ENCODE measurements at places on chromosomes 1 and 21.

GRCh38 chr1:59292562-59292961 lies 4.3 kb upstream of the FGGY start:
- DNase-seq = peak; percentile 63

DNA sequence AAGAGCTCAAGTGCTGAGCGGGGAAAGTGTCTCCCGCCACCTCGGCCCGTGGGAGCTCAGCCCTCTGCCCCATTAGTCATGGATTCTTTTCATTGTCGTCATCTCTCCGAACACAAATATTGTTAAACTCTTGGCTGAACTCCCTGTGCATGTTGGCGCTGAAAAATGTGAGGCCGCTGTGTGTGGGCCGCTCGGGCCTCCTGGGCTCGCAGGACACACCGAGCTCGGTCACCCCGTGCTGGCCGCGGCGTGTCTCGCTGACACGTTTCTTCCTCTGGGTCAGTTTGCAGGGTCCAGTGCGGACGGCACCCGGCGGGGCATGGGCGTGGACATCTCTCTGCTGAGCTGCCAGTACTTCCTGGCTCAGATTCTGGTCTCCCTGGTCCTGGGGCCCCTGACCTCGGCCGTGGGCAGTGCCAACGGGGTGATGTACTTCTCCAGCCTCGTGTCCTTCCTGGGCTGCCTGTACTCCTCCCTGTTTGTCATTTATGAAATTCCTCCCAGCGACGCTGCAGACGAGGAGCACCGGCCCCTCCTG lies 25.6 kb downstream of the SLC45A1 start:
- DNase-seq = peak; percentile 94

DNA sequence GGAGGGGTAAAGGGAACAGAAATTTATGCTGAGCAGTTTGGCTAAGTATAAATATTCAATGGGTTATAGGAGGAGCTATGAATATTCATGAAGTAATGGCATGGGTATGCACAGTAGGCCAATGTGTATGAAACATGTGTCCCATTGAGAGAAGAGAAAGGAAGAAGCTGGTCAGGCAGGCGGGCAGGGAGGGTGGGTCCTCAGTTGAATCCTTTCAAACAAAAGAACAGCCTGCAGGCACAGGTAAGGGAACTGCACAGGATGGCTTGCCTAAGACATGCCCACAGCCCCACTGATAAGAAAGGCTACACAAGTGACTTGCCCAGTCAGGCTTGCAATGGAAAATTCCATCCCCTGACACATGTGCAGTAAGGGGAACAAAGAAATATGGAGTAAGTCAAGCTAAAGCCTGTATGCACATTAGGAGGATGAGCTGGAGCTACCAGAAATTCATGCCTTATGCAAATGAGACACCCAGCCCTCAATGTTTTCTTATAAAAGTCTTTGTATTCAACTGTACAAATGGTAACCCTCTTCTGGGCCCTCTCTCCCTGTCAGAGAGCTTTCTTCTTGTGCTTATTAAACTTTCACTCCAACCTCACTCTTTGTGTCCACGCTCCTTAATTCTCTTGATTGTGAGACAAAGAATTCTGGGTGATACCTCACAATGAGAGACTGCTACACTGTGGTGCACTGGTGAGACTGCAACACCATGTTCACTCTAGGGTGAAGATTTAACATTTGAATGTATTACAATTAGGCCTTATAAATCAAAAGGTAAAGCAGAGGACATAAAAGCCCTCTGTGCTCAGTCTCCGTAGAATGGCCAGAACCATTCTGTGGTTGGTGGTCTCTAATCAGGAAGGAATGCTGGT lies 96.5 kb downstream of the ATP1B1 start:
- no peak for DNase-seq

DNA sequence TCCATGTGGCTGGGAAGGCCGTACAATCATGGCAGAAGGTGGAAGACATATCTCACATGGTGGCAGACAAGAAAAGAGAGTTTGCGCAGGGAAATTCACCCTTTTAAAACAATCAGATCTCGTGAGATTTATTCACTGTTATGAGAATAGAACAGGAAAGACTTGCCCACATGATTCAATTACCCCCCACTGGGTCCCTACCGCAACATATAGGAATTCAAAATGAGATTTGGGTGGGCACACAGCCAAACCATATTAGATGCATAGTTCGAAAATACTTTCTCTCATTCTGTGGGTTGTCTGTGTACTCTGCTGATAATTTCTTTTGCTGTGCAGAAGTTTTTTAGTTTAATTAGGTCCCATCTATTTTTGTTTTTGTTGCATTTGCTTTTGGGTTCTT lies 990.3 kb downstream of the PLA2G4A start:
- peak; percentile 12 for DNase-seq

- no peak for DNase-seq
Measured at GRCh38 chr1:228161362-228161761, 4.2 kb upstream of the IBA57 start.

- no peak for DNase-seq
Measured at GRCh38 chr1:21244154-21244553, 46.1 kb downstream of the ECE1 start.

DNA sequence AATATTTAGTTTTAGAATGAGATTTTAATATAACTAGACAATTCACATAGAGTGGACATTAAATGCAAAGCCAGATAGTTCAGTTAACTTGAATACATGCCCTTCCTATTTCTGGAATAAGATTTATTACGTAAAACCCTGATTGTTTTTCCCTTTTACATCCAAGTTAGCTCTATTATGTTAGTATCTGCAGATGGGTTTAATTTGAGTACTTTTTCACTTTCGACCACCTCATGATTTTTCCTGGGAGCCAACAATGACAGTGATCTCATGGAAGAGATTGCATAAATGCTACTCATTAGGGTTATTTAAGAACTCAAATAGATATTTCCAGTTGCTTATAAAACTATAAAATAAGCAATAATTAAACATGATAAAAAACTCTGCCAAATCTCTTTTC lies 199.4 kb upstream of the PTGFR start:
- no peak for DNase-seq

DNA sequence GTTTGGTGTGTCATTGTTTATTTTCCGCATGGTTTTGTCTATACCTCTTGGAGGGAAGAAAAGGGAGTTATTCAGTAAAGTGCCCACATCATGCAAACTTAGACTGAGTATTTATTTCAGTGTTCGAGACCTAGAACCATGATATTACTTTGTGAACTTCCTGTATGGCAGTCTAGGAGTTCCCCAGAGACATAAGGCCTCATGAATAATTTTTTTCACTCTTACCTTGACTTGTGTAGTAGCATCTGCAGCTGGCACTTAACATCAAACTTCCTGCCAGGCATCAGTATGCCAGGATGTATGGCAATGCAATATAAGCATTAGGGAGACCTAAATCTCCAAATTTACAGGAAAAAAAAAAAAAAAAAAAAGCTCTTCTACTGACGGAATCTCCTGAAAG lies 287.7 kb downstream of the NEGR1 start:
- DNase-seq = no peak

DNA sequence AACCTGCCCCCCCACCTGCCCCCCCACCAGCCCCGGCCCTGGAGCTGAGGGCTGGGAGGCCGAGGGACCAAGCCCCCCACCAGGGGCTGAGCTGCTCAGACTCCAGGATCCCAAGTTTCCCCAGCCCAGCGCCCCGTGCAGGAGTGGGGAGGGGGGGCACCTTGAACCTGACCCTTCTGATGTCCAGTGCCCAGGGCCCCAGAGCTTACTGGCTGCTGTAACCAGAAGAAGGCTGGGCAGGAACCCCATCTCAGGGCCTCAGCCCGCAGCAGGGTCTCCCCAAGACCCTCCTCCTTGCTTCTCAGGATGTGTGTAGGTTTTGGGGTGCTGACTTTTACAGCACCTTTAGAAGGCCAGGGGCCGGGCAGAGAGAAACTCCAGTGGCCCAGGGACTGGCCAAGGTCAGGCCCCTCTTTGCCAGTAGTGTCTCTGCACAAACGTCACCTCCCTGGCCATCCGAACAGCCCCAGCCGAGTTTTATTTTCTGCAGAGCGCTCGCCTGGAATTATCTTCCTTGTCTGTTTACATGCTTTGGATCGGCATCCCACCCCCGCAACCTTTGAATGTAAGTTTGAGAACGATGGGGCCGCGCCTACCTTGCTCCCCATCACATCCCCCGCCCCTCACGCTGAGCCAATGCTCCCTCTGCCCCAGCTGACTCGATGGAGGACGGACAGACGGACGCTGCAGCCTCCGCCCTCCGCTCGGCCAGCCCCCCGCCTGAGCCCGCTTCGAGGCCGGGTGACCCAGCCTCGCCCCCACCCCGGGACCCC lies 70.1 kb upstream of the CASZ1 start:
- DNase-seq = peak; percentile 6

- DNase-seq = no peak
Measured at GRCh38 chr1:11640944-11641343, 13.3 kb downstream of the FBXO2 start.

GRCh38 chr21:36241717-36242116 lies 78.3 kb upstream of the MORC3 start:
- no peak for DNase-seq

- DNase-seq = no peak
Measured at GRCh38 chr1:2570332-2570731, 14.2 kb downstream of the TNFRSF14 start.

- DNase-seq = no peak
Measured at GRCh38 chr1:14592004-14592631, 6.4 kb upstream of the KAZN start.

DNA sequence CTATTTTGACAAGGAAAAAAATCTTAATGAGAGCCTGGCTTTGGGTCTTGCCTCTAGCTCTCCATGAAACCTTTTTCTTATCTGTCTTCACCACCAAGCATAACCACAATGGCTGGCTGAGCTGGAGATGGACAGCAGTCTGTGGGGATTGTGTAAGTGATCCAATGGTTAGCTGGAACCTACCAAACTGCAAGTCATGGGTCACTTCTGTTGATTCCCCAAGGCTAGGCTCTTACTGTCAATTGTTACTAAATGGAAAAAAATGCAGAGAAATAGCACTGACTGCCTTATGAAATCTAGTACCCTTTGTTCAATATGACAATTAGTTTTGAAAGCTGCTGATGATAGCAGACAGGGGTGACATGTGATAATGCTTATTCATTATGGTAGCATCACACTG lies 359.0 kb downstream of the ST6GALNAC3 start:
- DNase-seq = peak; percentile 69

DNA sequence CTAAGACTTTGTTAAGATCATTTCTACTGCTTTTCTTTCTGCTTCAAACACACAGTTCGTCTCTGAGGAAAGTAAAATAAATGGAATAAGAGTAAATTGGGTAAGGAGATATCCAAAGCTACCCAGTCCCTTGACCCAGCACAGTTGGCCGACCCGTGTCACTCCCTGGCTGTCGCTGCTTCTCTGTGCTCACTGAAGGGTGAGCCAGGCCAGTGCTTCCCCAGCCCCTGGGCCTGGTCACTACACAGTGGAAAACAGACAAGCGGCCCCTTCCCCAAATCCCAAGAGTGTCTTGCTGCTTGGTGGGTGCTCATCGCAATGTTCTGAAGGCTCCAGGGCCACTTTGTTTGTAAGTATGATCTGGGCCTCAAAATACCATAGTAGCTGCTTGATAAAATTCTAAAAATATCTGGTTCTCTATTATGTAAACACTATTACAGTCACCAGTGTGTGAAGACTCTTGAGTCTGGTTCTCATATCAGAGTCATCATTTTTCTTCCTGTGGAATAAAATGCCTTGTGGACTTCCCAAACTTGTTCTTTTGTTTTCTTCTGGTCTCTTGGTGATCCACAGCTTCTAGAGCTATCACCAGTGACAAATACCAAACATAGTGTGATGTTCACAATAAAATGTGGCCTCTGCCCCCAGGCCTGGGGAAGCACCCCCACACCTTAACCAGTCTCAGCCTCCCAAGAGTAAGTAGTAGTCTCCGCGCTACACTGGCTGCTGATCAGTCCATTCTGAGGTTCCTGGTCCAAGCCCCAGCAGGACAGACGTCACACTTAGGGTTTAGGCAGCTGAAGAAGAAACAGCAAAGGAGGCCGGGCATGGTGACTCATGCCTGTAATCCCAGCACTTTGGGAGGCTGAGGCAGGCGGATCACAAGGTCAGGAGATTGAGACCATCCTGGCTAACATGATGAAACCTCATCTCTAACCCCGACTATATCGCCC lies 106.2 kb downstream of the DHRS3 start:
- DNase-seq = peak; percentile 94

DNA sequence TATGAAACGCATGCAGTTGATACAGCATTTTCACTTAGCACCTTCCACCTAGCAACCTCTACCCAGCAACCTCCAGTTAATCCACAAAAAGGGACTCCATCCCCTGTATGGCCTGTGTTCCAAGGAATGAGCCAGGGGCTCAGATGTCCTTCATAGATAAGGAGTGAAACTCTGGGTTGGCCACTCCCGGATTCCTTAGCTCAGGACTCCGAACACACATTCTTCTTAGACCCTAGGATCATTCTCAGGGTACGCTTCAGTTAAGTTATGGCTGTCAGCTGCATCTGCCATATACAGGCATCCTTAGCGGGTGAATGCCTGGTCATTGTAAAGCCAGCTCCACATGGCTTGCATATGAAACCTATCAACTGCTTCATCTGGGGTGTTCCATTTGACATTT lies 15.9 kb upstream of the IFI6 start:
- DNase-seq = no peak

DNA sequence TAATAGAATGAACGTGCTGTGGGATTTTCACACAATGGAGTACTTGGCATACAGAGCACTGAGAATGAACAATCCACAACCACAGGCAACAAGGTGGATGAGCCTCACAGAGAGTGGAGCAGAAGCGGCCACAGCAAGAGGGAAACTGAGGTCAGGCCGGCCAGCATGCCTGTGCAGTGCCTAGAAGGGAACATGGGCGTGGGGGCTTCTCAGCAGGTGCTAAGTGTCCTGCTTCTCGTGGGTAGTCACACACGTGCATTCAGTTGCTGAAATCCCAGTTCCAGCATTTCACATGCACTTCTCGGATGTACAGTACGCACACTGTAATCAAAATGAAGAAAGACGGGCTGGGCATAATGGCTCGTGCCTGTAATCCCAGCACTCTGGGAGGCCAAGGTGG lies 33.1 kb downstream of the WDR4 start:
- DNase-seq = no peak

GRCh38 chr1:148355976-148356375 lies 127.1 kb downstream of the PPIAL4G start:
- DNase-seq = no peak

GRCh38 chr1:43438006-43438405 lies 15.7 kb downstream of the HYI start:
- no peak for DNase-seq

DNA sequence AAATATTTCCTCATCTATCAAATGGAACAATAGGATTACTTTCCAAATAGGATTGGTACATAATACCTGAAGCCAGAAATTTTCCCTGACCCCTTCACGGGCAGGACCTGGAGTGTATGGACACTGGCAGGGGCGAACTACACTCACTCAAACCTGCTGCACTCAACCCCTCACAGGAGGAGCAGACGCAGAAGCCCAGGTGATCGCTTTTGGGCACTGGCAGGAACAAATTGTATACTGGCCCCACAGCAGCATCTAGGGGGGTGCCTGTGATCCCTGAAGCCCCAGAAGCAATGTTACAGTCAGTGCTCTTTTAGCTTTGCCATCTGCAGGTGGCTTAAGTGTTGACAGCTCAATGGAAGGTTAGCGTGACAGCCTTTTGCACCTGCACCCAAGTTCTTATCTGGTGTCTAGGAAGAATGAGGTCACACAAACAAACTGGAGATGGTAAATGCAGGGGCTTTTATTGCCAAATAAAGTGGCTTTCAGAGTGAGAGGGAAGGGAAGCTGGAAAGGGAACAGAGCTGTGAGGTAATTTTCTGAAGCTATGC lies 199.2 kb upstream of the NEGR1 start:
- no peak for DNase-seq
